Stimulated activated CD8-positive, alpha-beta memory T cell treated with anti-CD3 and anti-CD28 coated beads, Interleukin-7, amount 100 ng/mL, for 1 hour (primary cell): ENCODE measurements at places on chromosomes 5 and 9.

- no peak for DNase-seq
Measured at GRCh38 chr5:58410441-58410840, 49.4 kb downstream of the PLK2 start.

- DNase-seq, result no peak
Measured at GRCh38 chr5:42612750-42613366, 143.8 kb upstream of the CCDC152 start.

- no peak for DNase-seq
Measured at GRCh38 chr5:68519143-68519542, 303.6 kb downstream of the PIK3R1 start.

DNA sequence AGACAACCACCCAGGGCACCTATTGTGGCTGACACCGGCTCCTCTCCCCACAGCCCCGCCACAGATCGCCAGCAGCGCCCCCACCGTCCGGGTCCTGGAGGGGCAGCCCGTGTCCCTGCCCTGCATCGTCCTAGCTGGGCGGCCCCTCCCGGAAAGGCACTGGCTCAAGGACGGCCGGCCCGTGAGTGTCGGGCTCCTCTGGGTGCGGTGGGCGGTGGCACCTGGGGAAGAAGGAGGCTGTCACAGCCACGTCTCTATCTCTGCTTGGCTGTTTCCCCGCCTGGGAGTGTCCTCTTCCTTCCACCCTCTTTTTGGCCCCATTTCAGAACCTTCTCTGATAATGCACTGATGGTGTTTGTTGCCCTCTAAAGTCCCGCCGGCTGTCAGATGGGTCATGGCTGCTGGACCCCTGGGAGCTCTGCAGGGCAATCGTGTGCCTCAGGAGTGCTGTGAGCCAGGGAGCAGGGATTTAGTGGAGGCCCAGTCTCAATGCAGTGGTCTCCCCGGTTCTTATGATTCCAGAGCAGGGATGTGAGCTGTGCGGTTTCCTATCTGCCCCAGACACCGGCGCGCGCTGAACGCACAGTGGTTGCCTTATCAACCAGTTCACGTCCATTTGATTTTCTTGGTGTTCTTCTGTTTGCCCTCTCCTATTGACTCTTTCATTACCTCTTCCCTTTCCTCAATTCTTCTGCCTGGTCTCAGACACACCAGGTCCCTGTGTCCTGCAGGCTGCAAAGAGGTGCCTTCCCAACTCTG is 55.3 kb downstream of the HMCN2 start:
- no peak for DNase-seq

DNA sequence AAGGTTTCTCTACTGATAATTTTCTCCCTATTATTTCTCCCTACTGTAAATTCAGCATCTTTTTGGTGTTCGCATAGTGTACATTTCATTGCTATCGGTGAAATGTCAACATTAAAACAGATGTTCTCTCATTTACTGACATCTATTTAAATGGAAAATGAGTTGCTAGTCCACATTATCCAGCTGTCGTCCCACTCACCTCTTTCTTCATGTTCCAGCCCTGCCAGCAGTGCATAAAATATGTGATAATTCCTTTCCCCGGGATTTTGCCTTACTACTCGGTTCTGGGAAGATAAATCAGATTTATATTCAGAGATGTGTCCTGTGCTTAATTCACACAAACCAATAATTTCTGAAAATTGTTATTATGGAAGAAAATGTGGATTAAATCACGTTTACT is 155.8 kb downstream of the MYO10 start:
- DNase-seq, result no peak

DNA sequence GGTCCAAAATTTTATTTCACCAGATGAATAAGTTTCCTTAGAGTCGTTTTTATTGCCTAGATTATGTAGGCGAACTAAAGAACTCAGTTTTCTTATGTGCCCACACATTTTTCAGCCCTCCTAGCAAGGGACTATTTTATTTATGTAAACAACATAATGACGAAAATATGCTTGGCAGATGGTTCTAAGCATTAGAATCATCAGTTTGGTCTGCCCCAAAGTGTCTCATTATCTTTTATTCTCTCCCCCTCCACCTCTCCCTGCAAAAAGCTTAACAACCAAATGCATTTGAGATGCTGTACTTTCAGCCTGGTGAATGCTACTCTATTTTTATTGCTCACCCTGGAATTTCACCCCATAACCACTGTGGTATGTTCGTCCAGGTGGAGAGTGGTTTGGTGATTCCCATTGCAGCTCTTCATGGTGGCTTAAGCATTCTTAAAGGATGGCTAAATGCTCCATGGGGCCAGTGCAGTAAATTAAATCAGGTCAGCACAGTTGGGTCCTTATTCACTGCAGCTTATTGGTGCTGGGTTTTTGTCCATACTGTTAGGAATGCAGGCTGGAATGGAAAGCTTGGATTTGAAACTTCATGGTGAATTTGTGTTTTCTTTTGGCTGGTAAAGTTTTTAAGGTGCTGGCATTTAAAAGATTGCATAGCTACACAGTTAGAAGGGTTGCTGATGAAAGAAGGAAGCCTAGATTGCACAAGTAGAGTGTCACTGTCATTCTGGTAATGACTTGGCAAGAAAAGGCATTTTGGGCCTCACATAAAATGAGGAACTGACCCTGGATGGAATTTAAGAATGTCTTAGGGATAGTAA is 39.2 kb downstream of the TLE4 start:
- no peak for DNase-seq

DNA sequence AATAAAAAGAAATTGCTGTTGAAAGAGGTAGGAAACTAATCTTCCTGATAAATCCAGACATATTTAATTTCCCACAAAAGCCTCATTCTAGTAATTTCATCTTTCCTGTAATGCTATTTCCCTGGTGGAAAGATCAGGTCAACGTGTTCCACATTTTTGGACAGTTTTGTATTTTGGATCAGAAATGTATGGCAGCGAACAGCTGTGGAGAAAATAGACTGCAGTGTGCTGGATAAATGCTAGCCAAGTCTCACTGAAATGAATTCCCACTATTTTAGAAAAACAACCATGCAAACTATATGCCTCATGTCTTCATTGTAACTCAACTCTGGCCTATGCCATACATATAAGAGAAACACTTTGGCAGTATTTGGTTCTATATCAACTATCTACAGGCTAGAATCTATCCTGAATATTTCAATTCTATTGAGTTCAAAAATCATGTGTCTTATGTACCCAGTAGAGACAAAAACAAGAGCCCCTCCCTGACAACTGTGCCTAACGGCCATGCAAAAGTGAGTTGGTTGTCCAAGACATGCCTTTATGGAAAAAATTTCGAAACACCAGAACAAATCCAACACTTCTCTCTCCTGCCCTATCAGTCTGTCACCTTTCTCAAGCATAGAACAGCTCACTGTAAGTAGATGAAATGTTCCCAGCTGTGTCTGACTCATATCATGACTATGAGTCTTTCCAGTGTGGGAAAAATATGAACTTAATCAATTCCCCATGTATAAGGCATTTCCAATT is 191.3 kb upstream of the NREP start:
- no peak for DNase-seq

- DNase-seq, result no peak
Measured at GRCh38 chr5:151699071-151699901, 12.6 kb upstream of the SPARC start.

GRCh38 chr9:109098171-109098959 is 21.4 kb downstream of the TMEM245 start:
- no peak for DNase-seq

DNA sequence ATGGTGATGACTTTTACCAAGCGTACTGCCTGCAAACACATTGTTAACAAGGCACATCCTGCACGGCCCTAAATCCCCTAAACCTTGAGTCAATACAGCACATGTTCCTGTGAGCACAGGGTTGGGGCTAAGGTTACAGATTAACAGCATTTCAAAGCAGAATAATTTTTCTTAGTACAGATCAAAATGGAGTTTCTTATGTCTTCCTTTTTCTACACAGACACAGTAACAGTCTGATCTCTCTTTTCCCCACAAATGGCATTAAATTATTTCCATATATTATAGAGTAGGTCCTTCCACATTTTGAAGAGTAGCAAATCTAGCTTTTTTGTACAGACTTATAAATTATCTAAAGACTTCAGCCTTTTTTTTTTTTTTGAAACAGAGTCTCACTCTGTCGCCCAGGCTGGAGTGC is 1.6 kb upstream of the TMEM141 start:
- no peak for DNase-seq

- DNase-seq, result no peak
Measured at GRCh38 chr5:62791059-62791458, 212.4 kb downstream of the LRRC70 start.

- no peak for DNase-seq
Measured at GRCh38 chr5:139863855-139864558, 68.4 kb downstream of the PSD2 start.
